ENCODE measurements at places on chromosomes 1 and 21.
A peak's percentile ranks its signal among the peaks of the same experiment; 100 is the strongest.

- no peak overlapping the region for H3K4me3 ChIP-seq
- no peak overlapping the region for H3K27ac ChIP-seq
- H3K4me1 ChIP-seq = no peaks in the 10 kb centered on the region
Measured at GRCh38 chr1:86491171-86491950, 22.6 kb downstream of the CLCA1 start.

DNA sequence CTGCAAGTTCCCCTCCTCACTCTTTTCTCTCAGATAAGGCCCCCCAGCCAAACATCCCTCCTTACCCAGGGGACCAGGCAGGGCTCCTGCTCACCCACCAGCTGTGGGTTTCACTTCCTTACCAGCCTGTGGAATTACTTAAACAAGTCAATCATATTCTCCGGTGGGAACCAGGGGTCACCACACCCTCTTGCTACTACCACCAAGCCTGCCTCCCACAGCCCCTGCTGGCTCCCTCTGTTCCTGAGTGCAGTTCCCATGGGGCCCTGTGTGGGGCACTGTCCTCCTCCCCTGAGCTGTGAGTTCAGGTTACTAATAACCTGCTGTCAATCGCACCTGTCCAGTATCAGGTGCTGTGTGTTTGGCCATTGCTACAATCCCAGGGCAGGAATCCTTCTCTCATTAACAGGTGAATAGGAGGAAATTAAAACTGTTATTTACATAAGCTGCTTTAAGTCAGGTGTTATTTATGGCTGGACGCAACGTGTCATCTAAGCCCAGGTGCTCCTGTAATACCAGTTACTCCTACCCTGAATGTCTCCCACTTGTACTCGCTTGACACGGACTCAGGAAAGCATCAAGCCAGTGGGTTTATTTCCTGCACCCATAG lies 53.1 kb upstream of the LBR start:
- peaks cover 4% of the 10 kb centered on the region for H3K4me1 ChIP-seq
- DNase-seq = peak; percentile 57
- no peaks in the 10 kb centered on the region for H3K36me3 ChIP-seq
- H3K27me3 ChIP-seq = no peaks in the 10 kb centered on the region

GRCh38 chr1:226411619-226412018 lies 3.7 kb upstream of the PARP1 start:
- no peaks in the 10 kb centered on the region for H3K36me3 ChIP-seq
- no peak overlapping the region for H3K4me3 ChIP-seq
- DNase-seq = no peak
- H3K27ac ChIP-seq = no peak overlapping the region
- H3K27me3 ChIP-seq = no peaks in the 10 kb centered on the region
- peaks cover 7% of the 10 kb centered on the region for H3K4me1 ChIP-seq

- H3K27me3 ChIP-seq = no peaks in the 10 kb centered on the region
- H3K4me3 ChIP-seq = no peak overlapping the region
- no peaks in the 10 kb centered on the region for H3K4me1 ChIP-seq
Measured at GRCh38 chr1:227370533-227371254, 52.4 kb upstream of the CDC42BPA start.

All from right atrium auricular region (tissue), 2 donors.